IPS DF 19.7 (cell line): ENCODE measurements at places on chromosomes 7 and 10.

- no peak for DNase-seq
Measured at GRCh38 chr10:116978901-116979300, 26.1 kb downstream of the SHTN1 start.

DNA sequence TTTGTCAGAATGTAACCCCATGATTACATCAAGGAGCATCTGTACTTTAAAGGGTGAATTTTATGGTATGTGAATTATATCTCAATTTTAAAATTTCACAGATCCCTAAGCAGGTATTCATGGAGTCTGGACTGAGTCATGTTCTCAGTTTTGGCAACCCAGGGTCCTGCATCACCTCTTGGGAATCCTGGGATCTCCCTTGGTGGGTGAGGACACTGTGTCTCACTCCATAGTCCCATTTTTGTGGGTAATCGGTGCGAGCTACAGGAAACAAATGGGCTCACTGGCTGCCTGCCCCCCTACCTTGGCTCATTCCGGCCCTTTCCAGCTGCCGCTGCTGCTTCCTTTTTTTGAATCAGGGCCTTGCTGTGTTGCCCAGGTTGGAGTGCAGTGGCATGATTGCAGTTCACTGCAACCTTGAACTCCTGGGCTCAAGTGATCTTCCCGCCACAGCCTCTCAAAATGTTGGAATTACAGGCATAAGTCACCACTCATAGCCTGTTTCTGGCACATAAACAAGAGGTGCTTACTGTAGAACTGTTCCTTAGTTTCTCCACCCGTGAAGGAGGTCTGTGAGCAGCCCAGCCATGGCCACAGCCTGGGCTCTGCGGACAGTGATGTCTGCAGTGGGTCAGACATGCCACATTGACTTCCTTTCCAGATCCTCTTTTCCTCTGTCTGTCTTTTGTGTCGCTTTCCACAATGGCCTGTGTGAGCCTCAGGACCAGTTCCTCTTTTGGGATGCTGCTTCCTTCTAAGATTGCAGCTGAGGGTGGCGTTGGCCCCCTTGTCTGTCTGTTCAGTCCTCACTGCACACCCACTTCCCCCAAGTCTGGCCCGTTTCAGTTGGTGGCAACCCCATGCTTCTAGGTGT lies 14.5 kb downstream of the PALD1 start:
- DNase-seq: no peak

- no peak for DNase-seq
Measured at GRCh38 chr10:9824631-9825071, 1193.0 kb upstream of the CELF2 start.

- no peak for DNase-seq
Measured at GRCh38 chr10:93652857-93653256, 40.5 kb downstream of the PDE6C start.

DNA sequence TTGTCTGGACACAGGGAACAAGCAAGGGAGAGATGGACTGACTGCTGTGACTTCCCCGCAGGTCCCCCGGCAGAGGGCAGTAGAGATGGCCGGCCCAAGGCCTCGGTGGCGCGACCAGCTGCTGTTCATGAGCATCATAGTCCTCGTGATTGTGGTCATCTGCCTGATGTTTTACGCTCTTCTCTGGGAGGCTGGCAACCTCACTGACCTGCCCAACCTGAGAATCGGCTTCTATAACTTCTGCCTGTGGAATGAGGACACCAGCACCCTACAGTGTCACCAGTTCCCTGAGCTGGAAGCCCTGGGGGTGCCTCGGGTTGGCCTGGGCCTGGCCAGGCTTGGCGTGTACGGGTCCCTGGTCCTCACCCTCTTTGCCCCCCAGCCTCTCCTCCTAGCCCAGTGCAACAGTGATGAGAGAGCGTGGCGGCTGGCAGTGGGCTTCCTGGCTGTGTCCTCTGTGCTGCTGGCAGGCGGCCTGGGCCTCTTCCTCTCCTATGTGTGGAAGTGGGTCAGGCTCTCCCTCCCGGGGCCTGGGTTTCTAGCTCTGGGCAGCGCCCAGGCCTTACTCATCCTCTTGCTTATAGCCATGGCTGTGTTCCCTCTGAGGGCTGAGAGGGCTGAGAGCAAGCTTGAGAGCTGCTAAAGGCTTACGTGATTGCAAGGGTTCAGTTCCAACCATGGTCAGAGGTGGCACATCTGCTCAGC lies 6.0 kb downstream of the CYREN start:
- no peak for DNase-seq

DNA sequence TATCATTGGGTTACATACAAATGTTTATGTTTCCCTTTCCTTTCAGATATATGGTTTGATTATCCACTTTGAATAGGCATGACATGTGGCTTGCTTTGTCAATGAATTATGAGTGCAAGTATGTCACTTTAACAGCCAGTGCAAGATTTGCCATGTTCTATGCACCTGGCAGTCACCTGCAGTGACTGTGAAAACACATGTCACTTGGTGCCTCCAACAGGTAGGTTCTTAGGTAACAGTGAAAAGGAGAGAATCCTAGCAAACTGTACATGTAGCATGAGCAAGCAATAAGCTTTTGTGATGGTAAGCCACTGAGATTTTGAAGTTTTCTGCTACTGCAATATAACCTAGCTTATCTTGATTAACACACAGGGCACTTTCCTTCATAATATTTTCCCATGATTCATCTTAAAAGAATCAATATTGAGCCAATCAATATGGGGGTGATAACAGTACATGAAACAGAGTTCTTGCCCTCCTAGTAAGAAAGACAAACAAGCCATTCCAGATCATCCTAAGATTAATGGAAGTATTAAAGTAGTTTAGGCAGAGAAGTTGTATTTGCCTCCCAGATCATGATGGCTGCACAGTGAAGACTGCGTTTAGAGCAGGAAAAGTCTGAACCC lies 7.9 kb upstream of the RALA start:
- DNase-seq: no peak

- DNase-seq: no peak
Measured at GRCh38 chr10:29810816-29811215, 176.0 kb upstream of the SVIL start.

DNA sequence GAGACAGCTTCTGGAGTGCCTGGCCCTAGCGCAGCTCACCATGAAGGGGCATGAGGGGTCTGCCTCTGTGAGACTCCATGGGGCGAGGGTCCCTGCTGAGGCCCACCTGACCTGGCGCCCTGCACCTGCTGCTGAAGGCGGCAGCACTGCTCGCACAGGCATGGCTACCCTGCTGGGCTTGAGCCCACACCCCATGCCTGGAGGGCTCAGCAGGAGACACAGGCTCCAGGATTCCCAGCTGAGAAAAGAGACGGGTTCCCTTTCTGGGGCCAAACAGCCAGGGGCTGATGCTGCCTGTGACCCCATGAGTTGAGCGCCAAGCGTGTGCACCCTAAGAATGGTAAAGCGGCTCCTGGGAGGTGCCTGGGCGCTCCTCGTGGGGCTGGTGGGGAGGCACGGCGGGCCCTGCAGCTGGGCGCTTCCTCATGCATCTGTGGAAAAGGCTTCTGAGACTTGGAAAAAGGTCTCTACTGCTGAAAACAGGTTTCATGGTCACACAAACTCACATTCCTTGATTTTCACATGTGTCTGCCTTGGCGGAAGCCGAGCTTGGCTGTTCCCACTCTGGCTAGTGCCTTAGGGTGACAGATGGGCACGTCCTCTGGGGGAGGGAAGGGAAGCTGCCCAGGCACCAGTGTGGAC lies 233.4 kb downstream of the ZMYND11 start:
- DNase-seq: no peak

GRCh38 chr7:21383227-21384220 lies 44.4 kb upstream of the SP4 start:
- no peak for DNase-seq

- DNase-seq: no peak
Measured at GRCh38 chr10:48205918-48206317, 68.6 kb downstream of the FRMPD2 start.

- no peak for DNase-seq
Measured at GRCh38 chr7:46315891-46316290, 394.8 kb upstream of the IGFBP3 start.

- no peak for DNase-seq
Measured at GRCh38 chr7:7819442-7820247, 101.2 kb upstream of the RPA3 start.

GRCh38 chr7:20005081-20005480 lies 212.1 kb downstream of the MACC1 start:
- no peak for DNase-seq

GRCh38 chr10:71083716-71083975 lies 128.7 kb upstream of the UNC5B start:
- DNase-seq: no peak

- no peak for DNase-seq
Measured at GRCh38 chr7:129285111-129285510, 60.3 kb downstream of the AHCYL2 start.

- DNase-seq: no peak
Measured at GRCh38 chr10:98577168-98577567, 130.4 kb upstream of the HPS1 start.

DNA sequence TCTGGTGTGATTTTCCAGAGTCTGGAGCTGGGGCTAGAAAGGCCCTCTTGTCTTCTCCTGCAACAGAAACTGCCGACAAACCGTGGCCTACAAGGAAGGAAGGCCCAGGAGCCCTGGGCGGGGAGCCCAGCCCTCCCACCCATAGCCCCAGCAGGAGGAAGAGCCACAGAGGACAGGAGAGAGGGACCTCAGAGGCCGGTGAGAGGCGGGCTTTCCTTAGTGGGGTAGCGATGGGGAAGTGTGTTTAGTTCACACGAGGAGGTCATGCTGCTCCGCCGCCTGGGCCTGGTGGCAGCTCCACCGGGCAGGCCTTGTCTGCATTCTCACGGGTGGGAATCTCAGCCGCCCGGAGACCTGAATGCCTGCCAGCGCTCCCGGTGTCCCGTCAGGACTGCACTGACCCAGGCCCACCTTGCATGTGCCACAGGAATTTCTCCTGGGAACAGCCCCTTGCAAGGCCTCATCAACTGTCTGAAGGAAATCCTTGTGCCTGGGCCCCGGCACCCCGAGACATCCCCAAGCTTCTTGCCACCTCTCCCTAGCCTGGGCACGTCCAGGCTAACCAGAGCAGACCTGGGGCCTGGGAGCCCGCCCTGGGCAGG lies 50.9 kb downstream of the ZNF467 start:
- no peak for DNase-seq
